Natural killer cell (primary cell): ENCODE measurements at places on chromosomes 7 and 10. TPM values are rescaled to one million over a fixed set of nuclear protein-coding genes. Genes with fewer than 3 reads are reported as not detected.

The ADARB2 gene
- 0.27 TPM for total RNA-seq

The MYL10 gene
- total RNA-seq: not detected

The SLC18A2 gene
- 8.0 TPM for total RNA-seq

The ZC3HAV1L gene
- 2.3 TPM for total RNA-seq

The C10orf62 gene
- total RNA-seq: not detected

The TMED4 gene
- 101 TPM for total RNA-seq

The VAX1 gene
- not detected for total RNA-seq

The WNT8B gene
- not detected for total RNA-seq
